ENCODE measurements at places on chromosomes 5 and 9.

DNA sequence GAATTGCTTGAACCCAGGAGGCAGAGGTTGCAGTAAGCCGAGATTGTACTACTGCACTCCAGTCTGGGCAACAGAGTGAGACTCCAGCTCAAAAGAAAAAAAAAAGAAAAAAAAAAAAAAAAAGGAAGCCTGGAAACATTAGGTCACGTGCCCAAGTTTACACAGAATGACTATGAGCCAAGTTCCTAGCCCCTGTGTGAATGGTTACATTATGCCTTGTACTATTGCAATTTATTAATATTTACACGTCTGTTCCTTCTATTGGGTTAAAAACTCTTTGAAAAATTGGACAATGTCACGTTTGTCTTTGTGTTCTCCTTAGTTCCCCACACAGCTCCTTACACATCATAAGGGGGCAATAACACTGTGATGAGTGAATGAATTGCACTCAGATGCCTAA, 33.5 kb upstream of the SLC28A3 start:
- no peak for DNase-seq

- DNase-seq = no peak
Observed at GRCh38 chr5:93189707-93190120, 391.3 kb downstream of the NR2F1-AS1 start.

GRCh38 chr5:170741801-170742200, 41.7 kb upstream of the GABRP start:
- no peak for DNase-seq

DNA sequence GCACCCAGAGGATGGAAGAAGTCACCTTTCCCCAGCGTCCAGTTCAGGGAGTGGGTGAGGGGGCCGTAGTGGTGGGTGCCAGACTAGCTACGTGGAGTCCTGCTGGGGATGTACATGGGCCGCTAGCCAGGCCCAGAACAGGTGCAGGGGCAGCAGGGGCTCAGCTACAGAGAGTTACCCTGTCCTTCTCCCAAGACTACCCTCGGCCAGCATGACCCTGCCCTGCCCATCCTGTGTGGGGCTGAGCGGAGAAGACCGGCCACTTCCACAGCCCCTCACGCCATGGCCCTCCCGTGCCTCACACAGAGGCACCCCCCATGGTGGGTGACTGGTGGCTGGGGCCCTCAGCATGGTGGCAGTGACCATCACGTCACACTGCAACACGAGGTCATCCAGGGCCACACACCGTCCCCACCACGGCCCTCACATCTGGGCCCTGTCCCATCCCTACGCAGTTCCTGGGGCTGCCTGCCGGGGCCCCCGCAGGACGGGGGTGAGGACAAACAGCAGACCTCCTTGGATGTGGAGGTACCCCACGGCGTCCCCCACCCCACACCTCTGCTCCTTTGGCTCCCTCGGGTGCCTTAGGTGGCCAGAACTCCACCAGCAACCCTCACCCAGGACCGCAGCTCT, 977 bp upstream of the DPP7 start:
- no peak for DNase-seq

DNA sequence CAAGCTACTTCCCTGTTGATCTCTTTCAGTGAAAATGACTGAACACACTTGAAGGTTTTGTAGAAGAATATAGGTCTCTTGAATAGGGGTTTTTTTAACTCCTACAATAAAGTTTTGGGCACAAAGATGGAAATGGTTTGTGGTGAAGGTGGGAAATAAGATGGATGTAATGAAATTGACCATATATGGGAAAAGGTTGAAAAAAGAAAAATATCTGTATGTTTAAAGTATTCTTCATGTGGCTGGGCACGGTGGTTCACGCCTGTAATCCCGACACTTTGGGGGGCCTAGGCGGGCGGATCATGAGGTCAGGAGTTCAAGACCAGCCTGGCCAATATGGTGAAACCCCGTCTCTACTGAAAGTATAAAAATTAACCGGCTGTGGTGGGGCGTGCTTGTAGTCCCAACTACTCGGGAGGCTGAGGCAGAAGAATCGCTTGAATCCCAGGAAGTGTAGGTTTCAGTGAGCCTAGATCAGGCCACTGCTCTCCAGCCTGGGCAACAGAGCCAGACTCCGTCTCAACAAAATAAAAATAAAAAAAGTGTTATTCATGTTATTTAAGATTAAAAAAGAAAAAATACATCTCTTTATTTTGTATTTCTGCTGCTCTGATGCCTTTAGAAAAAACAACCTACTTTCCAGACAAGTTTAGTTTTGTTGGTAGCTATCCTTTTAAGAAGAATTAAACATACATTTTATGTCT, 2.2 kb downstream of the RBM27 start:
- DNase-seq = no peak

All from neural progenitor cell (in vitro differentiated cells).